ENCODE measurements at places on chromosomes 11 and 22.

DNA sequence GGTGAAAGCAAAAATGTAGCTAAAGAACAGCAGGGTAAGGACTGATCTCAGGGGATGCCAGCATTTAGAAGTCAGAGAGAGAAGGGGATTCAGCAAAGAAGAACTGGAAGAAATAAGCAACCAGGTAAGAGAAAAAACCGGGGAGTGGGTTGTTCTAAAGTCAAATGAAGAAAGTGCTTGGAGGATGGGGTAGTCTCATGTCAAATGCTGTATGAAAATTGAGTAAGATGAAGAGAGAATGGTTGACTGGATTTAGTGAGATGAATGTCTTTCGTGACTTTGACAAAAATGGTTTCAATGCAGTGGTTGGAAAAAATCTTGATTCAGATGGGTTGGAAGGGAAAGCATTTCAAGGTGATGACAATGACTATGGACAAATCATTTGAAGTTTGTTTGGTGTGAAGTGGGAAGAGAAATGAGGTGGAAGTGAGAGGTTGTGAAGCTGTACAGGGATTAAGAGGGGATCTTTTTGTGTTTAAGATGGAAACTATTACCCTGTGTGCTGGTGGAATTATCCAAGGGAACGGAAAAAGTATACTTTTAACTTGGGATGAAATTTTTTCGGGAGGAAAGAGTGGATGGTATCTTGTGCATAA, 484.0 kb downstream of the ETS1 start:
- no peak for DNase-seq

DNA sequence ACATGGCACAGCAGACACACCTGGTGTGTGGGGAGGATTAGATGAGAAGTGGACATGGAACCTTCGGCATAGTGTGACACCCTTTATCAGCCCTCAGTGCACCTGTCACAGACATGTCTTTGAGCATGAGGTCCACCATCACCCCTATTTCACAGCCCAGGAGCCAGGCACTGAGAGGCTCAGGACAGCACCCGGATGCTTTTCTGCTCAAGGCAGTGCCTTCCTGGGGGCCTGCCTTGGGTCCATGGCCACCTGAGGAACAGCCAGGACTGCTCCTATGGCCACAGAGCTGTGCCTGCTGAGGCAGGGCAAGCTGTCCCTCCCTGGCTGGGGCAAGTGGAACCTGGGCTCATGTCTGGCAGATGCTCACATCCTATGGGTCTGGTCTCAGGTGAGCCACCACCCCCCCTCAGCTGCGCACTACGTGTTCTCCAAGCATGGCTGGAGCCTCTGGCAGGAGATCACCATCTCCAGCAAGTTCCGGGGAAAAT, 75.8 kb downstream of the MORC2 start:
- DNase-seq: no peak

GRCh38 chr11:90438069-90438468, 215.2 kb upstream of the CHORDC1 start:
- no peak for DNase-seq

- peak; percentile 23 for DNase-seq
Observed at GRCh38 chr11:18203723-18204122, 31.1 kb downstream of the MRGPRX4 start.

DNA sequence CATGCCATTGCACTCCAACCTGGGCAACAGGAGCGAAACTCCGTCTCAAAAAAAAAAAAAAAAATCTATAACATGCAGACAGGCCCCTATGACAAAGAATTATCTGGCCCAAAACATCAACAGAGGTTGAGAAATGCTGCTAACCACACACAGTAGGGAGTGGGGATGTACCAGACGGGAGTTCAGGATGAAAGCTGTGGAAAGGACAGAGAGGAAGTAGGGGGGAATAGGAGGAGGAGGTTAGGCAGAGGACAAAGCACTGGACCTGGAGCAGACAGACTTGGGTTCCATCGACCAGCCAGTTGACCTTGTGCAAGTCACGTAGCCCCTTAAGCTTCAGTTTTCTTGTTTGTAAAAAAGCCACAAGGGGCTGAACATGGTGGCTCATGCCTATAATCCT, 12.5 kb downstream of the LRP4 start:
- DNase-seq: no peak

DNA sequence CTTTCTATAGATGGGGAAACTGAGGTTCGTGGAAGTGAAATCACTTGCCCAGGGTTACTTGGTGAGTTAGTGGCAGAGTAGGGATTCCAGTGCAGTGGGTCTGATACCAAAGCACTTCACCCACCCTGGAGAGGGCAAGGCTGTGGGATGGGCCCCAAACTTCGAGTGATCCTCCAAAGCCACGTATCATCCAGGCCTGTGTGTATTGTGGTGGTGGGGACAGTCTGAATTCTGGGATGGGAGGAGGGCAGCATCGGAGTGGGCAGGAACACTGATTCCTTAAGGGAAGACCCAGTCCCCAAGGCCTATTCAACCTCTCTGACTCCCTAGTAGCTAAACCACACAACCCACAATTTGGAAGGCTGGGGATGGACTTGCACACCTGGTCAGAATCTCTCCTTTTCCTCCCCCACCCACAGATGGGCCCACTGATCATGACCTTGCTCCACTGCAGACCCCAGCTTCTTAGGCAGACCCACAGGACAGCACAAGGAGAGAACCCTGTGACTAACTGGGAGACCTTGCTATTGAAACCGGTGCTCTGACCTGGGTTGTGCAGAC, 11.5 kb downstream of the TMPRSS13 start:
- DNase-seq: no peak

DNA sequence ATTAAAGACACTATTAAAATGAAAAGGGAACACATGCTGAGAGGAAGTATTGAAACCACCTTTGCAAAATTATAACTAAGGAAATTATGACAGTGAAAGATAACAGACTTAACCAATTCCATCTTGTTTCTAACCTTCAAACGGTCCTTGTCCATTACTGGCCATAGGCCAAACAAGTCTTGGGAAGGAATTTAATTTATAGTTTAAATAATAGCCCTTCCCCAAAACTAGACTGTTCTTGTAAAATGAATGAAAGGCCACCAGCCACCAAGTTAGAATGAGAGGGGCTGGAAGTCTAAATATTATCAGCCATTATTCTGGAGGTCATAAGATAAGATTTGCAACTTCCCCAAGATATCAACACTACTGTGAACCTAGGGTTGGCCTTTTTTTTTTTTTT, 1.8 kb upstream of the TALDO1 start:
- DNase-seq: no peak

DNA sequence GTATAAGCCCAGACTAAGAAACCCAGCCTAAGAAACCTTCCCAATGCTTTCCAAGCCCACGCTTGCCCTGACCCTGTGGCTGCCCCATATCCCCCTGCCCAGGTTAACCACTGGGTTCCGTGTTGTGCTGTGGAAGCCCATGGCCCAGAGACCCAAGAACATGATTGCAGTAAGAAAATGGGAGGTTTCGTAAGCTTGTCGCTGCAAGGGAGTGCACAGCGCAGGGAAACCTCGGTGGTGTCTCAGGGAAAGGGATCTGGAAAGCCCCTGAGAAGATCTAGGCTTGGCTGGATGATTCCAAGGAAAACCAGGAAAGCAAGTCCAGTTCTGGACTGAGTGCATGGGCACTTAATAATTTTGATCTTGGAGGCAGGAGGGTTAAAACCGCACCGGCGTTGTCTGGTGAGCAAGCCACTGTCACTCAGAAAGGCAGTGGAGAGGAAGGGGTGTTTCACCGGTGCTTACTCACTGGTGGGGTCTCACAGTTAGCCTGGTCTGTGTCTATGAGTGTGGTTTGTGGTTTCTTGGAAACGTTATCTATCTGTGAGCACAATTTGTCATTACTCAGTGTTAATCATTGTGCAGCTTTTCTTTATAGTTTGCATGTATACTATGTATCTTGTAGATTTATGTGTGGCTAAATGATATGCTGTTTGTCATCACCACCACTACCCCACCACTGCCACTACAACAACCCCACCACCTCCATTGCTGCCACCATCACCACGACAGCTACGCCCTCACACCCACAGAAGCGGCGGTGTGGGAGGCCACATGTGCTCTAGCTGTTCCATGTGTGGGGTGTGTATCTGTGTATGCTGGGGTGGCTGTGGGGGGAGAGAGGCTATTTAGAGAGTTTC, 53.3 kb upstream of the PRDM11 start:
- peak; percentile 73 for DNase-seq

- no peak for DNase-seq
Observed at GRCh38 chr22:39027717-39028116, 6.8 kb downstream of the APOBEC3D start.

- DNase-seq: no peak
Observed at GRCh38 chr22:47710135-47710534, 947.7 kb downstream of the TBC1D22A start.

- DNase-seq: no peak
Observed at GRCh38 chr11:124748481-124749343, 3.3 kb downstream of the VSIG2 start.

DNA sequence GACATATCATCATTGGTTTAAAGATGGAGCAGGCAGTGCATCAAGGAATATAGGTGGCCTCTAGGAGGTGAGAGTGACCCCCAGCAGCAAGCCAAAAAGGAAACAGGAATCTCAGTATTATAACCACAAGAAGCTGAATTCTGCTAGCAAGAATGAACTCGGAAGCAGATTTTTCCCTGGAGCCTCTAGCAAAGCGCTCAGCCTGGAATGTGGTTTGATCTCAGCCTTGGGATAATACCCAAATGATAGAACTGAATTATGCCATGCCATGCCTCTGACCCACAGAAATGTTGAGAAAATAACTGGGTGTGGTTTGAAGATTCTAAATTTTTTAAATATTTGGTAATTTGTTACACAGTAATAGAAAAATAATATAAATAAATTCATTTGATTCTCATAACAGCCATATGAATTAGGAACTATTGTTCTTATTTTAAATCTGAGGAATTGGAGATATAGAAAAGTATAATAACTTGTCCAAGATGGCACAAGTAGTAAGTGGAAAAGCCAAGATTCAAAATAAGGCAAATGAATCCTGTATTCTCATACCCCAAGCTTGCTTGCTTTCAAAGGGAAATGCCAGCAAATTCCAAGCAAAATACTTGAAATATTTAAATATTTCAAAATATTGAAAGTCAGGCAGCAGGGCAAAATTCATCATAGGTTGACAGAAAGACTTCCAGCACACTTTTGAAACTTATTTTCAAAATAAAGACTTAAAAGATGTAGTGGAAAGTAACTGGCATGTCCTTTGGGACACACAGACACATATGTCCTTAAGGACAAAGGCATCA, 567.4 kb downstream of the KCNA4 start:
- DNase-seq: peak; percentile 69

- DNase-seq: no peak
Observed at GRCh38 chr11:12005476-12005875, 3.0 kb downstream of the DKK3 start.

GRCh38 chr11:55795256-55795655, at the start of gene OR5D14:
OR5D14 (plus strand) TSS chr11:55795556; CDS start chr11:55795556, 0 bp downstream.
- no peak for DNase-seq

- DNase-seq: no peak
Observed at GRCh38 chr22:48061726-48062125, 1299.3 kb downstream of the TBC1D22A start.

DNA sequence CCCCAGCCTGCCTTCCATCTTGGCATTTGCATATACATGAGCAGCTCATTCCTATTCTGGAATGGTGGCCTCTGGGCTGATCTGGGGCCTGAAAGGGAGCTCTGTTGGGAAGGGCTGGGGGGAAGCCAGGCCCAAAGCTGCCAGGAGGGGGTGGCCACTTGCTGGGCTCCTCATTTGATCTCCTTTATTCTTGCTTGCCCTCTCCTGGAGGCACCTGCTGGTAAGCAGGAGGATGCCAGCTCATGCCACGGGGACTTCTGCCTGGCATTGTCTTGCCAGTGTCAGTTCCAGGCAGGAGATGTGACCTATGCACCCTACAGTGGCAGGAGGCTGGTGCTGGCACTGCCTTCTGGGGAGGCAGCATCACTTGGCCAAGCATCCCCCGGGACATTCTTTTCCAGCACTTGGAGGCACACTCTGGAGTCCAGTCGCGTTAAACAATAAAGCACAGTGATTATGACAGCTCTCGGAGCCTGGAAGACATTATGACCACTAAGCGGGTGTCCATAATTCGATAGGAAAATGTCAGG, 128.3 kb downstream of the NTM start:
- no peak for DNase-seq

- no peak for DNase-seq
Observed at GRCh38 chr11:95708681-95709080, 80.9 kb downstream of the FAM76B start.

DNA sequence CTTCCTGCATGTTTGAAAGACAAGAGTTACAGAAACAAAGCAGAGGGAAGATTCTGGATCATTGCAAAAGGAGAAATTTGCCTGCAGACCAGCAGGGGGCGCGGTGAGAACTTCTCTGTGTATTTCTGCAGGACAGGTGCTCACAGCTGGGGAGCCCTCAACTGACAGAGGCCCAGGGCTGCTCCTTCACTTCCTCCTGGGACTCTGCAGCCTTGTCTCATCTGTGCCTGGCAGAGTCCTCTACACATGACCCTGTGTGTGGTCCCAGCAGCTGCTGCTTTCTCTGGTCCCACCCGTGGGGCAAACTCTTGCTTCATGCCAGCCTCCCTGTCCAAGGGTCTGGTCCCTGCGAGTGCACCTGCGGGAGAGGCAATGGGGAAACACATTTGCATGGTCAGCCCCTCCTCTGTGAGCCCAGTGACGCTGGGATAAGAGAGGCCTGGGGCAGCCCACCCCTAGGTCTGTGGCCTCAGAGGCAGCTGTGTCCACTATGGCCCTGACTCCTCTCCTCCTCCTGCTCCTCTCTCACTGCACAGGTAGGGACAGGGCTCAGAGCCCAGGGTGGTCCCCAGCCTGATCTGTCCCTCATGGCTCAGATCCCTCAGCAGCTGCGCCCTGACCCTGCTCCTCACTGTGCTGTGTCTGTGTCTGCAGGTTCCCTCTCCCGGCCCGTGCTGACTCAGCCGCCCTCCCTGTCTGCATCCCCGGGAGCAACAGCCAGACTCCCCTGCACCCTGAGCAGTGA, 43.2 kb upstream of the VPREB1 start:
- DNase-seq: no peak

- no peak for DNase-seq
Observed at GRCh38 chr11:7903940-7904339, 27.1 kb downstream of the OR10A6 start.

GRCh38 chr11:281486-282161, 3.4 kb downstream of the NLRP6 start:
- no peak for DNase-seq

DNA sequence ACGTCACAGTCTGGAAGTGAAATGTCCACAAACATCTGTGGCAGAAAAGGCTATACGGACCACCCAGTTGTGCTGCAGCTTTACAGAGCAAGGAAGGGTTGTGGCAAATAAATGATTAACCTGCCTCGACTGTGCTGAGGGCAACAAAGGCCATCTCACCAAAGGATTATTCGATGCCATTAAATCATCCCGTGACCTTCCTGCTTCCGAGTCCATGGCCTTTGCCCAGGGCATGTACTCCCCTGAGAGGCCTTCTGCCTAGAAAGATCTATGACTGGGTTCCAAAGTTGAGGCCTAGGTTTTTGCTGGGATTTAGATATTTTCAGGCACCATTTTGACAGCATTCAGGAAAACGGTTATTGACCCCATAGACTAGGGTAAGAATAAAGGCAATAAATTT, 9.2 kb downstream of the CDPF1 start:
- DNase-seq: no peak
